ENCODE measurements at places on chromosomes 12 and 14.
A peak's percentile ranks its signal among the peaks of the same experiment; 100 is the strongest.

GRCh38 chr12:53344824-53345485 is 8.8 kb upstream of the SP7 start:
- peak; percentile 72 for DNase-seq

- no peak for DNase-seq
Measured at GRCh38 chr14:59200195-59200594, 11.7 kb downstream of the DAAM1 start.

DNA sequence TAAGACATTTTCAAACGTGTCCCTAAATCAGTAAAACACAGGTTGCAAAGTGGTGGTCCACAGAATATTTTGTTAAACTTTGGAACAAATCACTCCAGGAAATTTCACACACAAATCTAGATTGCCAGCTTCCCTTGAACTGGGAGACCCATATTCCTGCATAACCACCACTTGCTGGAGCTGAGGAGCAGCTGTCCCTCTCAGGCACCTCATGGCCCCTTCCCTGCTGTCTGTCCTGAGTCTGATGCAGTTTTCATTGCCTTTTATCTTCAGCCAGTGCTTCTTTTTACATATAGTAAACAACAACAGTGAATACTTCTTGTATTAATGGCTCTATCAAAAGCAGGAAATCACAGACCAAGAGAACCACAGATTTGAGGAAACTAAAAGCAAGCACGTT is 289.3 kb downstream of the MED13L start:
- no peak for DNase-seq

DNA sequence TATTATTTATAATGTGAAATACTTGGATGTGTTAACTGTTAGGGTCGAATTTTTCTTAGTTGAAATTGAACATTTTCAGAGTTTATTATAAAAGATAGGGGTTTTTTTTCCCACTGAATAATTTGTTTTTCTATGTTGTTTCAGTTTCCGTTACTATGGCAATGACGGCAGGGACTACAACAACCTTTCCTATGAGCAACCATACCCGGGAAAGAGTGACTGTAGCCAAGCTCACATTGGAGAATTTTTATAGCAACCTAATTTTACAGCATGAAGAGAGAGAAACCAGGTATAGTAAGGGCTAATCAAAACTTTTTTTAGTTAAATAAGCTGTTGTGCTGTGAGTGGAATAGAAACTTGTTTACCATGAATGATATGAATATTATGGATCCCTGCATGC is 35.1 kb upstream of the BMAL2 start:
- no peak for DNase-seq

DNA sequence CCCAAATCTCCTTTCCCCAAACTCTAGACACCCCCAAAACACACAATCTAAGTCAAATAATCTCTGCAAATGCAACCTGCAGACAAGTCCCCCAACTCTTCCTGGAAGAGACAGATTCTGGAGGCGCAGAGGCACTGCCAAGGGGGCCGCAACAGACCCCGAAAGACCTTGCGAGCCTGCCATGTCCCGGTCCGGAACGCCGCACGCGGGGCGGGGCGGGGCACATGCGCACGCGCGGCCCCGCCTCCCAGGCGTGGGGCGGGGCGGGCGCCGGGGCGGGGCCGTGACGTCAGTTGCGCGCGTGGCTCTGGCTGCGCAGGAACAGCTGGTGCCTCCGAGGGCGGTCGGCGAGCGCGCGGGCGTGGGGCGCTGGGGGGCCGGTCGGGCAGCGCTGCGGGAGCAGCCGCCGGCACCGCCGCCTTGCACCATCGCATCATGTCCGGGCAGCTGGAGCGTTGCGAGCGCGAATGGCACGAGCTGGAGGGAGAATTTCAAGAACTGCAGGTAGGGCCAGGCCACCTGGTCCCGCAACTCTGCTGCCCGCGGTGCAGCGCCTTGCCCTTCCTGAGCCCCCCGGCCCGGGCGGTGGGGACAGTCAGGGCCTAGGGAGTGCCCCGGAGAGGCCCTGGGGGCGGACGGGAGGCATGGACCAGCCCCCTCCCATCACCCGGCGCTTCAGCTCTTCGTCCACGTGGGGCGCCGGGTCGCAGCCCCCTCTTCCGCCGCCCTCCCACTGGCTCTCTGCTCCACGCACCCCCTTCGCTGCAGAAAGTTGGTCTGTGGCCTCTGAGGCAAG is at the start of gene TMEM120B:
TSS of gene TMEM120B (plus strand) at position 292 of the 796 bp plus-strand sequence. CDS start at position 436, 144 bp downstream.
- peak; percentile 82 for DNase-seq

- DNase-seq = no peak
Measured at GRCh38 chr12:14902465-14902864, 16.8 kb upstream of the MGP start.

DNA sequence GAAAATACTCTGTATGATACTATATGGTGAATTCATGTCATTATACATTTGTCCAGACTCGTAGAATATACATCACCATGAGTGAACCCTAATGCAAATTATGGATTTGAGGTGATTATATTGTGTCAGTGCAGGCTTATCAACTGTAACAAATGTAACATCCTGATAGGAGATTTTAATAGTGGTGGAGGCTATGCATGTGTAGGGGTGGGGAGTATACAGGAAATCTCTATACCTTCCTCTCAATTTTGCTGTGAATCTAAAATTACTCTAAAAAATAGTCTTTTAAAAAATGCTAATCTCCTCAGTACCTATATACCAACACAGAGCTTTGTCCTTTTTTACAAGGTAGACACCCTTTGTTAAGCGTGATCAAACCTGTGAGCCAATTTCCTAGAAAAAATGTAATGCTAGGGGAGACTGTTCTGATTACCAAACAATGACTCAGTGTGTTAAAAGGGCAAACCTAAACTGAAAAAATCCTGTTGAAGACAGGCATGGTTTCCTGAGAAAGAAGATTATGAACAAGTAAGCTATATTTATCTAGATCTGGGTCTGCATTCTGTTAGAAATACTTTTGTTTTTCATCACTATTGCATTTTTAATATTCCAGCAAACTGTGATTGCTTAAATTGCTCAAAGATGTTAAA is 170.9 kb downstream of the DUSP6 start:
- DNase-seq = peak; percentile 28

DNA sequence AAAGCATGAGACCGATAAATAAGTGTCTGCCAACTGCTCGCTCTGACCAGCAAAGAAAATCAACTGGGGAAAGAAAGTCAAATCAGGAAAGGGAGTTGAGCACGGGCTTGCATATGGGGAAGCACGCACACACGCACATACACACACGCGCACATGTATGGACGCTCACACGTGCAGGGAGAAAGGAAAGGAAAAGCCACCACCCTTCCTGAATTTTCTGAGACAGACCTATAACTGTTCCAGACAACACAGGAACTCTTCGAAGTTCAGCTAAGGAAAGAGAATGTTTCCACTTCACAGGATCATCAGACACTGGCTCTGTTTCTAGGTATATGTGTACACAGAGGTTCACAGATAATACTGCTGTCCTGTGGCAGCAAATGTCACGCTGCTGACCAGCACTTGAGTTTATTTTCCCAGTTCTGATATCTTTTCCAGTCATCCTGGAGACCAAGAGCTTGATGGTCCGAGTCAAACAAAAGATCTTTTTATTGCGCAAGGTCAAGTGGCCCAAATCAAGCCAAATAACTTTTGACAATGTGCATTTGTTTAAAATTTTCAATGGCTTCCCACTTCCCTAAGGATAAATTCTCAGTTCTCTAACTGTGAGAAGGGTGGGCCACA is 82.1 kb upstream of the TMCC3 start:
- no peak for DNase-seq

- DNase-seq = no peak
Measured at GRCh38 chr12:106634206-106634605, 51.4 kb downstream of the RFX4 start.

DNA sequence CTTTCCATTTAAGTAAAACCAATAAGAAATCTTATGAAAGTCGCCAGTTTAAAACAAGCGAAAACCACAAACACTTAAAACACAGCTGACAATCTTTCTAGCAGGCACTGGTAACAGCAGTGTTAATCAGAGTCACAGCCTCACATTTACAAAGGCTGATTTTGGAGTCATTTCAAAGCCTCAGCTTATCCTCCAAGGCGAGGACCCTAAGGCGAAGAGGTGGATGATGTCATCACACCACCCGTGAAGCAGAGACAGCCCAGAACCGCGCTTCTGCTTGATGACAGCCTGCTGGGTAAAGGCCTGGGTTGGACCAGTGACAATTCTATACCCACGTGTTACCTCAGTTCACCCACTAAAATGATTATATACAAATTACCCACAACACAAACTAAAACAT is 10.1 kb downstream of the GOLGA3 start:
- DNase-seq = peak; percentile 13

GRCh38 chr12:5758347-5758746 is 186.7 kb downstream of the ANO2 start:
- DNase-seq = no peak

DNA sequence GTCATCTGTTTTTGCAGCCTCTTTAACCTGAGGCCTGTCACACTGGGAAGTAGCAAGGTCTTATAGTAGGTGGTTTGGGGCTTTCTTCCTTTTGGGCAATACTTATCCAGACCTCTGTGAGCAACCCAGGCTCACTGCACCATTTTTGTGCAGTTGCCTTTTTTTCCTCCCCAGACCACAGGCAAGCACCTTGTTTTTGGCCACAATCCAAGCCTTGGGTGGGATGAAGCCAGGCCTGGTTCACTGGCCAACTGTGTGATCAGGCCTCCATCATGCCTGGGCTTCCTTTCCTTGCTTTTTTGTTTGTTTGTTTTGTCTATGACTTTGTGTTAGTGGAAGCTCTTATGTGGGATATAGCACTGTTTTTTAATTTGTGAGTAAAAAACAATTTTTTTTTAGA is 71.7 kb downstream of the DNAH10 start:
- no peak for DNase-seq

DNA sequence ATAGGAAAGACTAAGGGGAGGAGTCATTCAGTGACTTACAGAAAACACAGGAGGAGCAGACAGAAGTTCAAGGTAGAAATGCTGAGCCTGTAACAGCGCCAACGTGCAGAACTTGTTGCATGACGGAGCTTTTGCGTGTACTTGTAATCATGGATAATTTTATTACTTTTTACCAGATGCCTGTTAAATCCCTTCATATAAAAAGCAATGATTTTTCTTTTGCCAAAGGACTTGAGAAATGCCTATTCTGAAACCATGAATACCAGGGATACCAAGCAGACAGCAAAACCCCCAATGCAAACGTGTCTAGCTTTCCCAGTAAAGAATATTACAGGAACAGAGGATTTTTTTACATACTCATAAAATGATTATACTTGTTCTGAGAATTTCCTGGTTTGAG is 163.6 kb upstream of the GSC start:
- DNase-seq = no peak

- no peak for DNase-seq
Measured at GRCh38 chr14:90272523-90272922, 16.2 kb downstream of the PSMC1 start.

GRCh38 chr12:105072888-105073488 is 11.3 kb downstream of the ALDH1L2 start:
- no peak for DNase-seq

GRCh38 chr14:21924479-21924878 is 250.9 kb upstream of the OR4E1 start:
- DNase-seq = peak; percentile 70

DNA sequence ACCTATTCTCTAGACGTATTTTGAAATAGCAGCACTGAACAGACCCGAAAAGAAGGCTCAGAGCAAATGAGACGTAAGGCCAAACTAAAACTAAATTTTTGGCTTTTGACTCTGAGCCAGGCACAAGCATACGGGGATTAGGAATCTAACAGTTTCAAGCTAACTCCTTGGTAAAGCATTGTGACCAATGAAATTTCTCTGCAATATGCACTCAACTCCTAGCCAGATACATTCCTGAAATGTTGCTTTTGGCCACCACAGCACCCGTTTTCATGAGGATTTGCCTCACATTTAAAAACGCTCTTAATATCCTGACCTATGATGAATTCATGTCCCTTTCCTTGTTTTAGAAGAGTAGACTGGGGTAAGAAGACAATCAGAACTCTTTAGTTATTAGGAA is 53.1 kb upstream of the NPFF start:
- DNase-seq = no peak

DNA sequence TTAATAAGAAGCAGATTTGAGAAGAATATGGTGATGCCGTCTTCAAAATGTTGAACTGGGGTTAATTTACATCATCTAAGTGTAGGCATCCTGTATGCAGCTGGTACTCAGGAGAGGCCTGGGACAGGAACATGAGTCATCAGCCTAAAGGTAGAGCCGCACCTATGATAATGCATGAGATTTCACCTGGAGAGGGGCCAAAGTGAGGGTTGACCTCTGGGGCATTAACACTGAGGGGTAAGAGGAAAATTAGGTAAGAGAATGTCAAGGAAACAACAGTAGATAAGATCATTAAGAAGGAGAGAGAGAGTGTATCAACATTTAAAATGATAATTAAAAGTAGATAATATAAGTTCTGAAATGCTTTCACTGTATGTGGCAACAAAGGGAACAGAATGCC is 20.2 kb upstream of the SSTR1 start:
- DNase-seq = no peak

DNA sequence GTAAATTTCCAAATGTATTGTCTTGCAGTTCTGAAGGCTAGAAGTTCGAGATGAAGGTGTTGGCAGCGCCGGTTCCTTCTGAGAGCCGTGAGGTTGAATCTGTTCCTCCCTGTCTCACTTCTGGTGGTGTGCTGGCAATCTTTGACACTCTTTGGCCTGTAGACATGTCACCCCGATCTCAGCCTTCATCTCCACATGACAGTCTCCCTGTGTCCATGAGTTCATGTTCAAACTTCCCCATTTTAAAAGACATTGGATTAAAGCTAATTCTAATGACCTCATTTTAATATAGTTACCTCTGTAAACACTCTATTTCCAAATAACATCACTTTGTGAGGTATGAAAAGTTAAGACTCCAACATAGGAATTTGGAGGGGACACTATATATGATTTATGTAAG is 4.1 kb upstream of the RBM19 start:
- DNase-seq = no peak

DNA sequence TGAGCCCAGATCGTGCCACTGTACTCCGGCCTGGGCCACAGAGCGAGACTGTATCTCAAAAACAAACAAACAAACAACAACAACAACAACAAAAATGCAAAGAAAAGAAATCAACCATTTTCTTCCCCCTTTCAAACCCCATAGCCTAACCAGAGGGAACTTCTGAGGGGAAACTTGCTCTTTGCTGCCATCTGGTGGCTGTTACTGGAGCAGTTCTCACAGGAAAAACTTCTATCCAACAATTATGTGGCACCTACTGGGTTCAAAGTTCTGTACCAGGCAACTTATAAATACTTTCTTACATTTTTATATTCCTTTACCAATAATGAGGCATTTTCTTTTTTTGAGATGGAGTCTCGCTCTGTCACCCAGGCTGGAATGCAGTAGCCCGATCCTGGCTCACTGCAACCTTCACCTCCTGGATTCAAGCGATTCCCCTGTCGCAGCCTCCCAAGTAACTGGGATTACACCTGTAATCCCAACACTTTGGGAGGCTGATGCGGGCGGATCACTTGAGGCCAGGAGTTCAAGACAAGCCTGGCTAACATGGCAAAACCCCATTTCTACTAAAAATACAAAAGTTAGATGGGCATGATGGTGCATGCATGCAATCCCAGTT is 50.9 kb upstream of the BICDL1 start:
- DNase-seq = peak; percentile 65
